EH (cell line): ENCODE measurements at places on chromosomes 3 and 15.

- no peak for DNase-seq
These were observed 694.9 kb downstream of the MECOM start for GRCh38 chr3:168968609-168969008.

GRCh38 chr3:188046561-188047211 is 107.3 kb upstream of the LPP start:
- peak; percentile 44 for DNase-seq

GRCh38 chr15:92839696-92840095 is 60.4 kb upstream of the CHD2 start:
- DNase-seq, result no peak

GRCh38 chr3:69244039-69244438 is 121.6 kb upstream of the LMOD3 start:
- no peak for DNase-seq

DNA sequence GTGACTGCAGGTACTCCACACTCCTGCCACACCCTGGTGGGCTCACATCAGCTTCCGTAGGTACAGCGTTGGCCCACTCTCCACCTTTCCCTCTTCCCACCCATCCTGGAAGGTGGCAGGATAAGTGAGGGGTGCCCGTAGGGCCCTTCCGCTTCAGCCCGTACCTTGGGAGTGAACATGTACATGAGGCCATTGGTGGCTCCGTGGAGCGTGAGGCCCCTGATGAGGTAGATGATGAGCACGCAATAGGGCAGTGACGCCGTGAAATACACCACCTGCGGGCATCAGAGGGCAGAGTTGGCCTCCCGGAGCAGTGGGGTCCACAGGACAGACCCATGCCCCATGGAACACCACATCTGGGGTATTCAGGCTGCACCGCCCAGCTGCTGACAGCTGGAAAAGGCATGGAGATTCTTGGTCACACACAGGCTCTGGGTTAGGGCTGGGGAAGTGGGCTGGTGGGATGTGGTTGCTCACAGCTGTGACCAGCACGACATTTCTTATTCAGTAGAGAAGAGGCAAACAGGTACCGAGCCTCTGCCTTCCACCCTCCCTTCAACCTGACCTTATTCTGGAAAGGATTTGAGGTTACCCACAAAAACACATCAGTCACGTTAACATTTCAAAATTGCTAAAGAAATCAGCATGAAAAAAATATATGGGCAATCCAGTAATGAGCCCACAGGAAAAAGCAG is 23.8 kb downstream of the SLC6A20 start:
- DNase-seq, result no peak
